ENCODE measurements at places on chromosomes 6 and 20.
A peak's percentile ranks its signal among the peaks of the same experiment; 100 is the strongest.

- no peak for DNase-seq
These were observed 189.9 kb upstream of the ZNF184 start for GRCh38 chr6:27662769-27663168.

DNA sequence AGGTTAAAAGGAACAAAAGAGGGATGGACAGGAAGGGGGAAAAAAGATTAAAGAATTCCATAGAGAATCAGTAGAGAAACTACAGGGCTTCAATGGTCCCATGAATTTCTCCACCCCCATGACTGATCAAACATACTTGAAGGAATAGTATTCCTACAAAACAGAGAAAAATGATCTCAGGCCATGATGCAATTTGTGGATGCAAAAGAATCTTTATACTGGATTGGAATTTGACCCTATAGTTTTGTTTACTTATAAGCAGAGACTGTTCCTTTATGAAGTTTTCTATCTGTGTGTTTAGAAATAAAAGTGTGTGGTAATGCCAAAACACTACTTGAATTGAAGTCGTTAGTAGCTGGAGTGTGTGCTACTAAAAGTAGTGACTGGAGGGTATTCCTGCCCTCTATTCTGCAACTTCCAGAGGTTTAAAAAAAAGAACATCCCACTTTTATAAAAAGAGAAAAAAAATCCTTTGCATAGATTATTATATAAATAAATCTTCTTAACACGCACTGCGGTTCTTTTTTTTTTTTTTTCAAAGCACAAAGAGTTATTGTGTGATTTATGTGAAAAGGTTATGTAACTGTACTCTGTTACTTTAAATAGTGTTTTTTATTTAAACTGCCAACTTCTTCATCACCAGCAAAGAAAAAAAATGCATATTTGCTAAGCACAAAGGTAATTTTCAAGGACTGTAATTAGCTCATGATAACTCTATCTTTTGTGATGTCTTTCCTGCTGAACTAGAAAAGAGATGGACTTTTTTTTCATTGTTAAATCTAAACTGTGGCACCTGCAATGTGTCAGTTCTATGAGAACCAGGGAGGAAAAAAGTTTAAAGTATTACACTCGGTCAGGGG is 214.5 kb upstream of the CITED2 start:
- peak; percentile 27 for DNase-seq

DNA sequence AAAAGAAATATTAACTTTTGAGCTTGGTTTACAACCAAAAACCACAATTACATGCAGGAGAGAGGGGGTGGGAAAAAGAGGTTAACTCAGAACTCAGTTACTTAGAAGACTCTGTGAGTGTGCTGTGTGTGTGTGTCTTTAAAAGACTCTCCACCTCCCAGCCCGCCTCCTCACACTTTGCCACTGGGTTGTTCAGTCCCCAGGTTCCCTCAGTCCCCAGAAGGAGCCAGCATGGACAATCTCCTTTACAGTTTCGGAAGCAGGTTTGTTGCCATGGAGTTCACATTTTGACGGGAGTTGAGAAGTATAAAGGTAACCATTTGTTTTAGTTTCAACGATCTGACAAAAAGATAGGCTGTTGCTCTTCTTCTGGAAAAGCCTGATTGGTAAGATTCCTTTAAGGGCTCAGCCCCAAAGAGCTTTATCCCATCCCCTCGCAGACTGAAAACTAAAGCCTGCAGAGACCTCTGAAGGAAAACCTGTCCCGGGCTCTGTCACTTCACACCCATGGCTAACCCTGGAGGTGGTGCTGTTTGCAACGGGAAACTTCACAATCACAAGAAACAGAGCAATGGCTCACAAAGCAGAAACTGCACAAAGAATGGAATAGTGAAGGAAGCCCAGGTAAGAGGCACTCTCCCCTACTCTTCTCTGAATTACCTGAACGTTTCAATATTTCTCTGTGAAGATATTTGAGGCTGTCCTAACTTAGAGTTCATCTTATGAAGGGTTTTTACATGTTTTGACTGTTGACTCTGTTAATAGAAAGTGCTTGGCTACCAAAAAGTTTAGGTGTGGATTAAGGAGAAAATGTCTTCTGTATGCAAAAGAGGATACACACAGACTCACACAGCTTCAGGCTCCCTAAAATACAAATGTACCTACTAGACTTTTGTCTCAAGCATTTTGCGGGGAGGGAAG is at the start of gene SPTLC3:
SPTLC3 (plus strand) TSS at position 212 of the 921 bp plus-strand sequence; CDS start at position 508, 296 bp downstream.
- DNase-seq: no peak

GRCh38 chr20:36435592-36436541 is 105.5 kb upstream of the MYL9 start:
- no peak for DNase-seq

DNA sequence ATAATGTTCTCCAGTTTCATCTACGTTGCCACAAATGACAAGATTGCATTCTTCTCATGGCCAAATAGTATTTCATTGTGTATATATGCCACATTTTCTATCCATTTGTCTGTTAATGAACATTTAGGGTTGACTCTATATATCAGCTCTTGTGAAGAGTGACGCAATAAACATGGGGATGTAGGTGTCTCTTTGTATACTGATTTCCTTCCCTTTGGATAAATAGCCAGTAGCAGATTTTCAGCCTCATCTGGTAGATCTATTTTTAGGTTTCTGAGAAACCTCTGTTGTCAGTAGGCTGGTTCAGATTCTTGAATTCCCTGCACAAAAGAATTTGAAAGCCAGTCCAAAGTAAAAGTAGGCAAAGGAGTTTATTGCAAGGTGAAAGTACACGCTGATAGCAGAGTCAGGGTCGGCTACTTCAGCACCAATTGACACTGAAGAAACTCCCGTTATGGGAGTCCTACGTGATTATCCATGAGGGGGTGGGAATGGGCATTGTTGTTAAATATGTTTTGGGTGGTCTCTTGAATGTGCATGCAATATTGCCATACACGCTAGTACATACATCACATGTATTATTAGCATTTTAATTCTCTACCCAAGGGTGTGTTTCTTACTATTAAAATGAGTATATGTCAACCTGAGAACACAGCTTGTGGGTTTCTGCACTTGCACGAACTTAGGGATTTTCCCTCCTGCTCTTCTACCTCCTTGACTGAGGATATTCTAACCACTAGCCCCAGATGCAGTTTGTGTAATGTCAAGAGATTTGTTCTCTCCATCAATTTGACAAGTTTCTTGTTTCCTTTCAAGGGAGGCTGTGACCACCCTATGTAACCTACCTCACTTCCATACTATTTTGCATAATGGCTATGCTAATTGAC is 14.4 kb upstream of the SLC17A2 start:
- DNase-seq: no peak

All from HuH-7.5 (cell line).